Lower leg skin (tissue), 4 donors: ENCODE measurements at places on chromosomes 4 and X. TPM values are rescaled to one million over a fixed set of nuclear protein-coding genes. Genes with fewer than 3 reads are reported as not detected.

Gene MAD2L1
- 10.1 TPM for total RNA-seq

Gene P2RY10
- total RNA-seq, result 0.29 TPM

Gene C4orf50
- not detected for total RNA-seq

Gene CTAG1A
- not detected for total RNA-seq

Gene MSANTD1
- total RNA-seq, result 0.76 TPM

Gene MAGEA9B
- total RNA-seq, result not detected

Gene FAM114A1
- total RNA-seq, result 50.3 TPM

Gene SLC26A1
- total RNA-seq, result 0.19 TPM

Gene ASB12
- total RNA-seq, result not detected

Gene HSFX1
- not detected for total RNA-seq

DNA sequence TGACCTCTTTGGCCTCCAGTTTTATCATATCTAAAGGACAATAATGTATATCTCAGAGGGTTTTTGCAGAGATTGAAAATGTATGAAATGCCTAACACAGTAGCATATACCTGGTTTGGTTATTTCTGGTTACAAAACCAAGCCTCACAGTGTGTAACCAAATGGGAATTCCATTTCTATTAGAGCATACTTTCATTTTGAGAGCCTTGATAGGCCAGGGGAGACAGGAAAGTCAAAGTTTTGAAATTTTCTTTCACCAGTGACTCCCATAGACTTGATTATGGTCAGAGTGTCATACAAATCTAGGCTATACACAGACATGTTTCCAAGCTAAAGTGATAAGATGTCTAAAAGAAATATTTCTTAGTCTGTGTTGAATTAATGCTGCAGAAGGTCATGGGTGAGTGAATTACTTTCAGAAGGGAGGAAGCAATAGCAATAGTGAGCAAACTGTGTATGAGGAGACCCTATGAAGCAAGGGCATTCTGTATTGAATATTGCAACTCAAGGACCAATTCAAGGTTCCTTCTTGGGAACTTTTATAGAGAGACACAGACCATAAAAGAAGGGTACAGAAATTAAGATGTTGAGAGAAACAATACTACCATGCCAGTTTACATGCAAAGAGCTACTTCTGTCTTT is 151.1 kb downstream of the PDE5A start:
- no peak for DNase-seq

- no peak for DNase-seq
Observed at GRCh38 chr4:116101321-116101720, 984.1 kb downstream of the TRAM1L1 start.

DNA sequence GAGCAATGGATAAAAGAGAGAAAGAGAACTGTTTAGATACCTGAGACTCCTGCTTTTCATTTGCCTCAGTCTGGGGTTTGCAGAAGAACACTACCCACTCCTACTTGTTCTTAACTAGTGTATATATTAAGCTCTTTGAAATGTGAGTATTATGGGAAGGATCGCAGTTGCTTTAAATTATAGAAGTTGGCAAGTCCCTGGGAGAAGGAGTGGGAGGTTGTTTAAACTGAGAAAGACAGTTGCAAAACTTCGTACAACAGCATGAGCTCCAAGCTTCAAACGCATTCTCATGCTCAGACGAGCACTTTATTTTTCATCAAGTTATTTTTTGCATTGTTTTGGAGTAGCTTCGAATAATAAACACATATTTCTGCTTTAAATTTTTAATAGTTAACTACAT is 88.1 kb upstream of the C1QTNF7 start:
- DNase-seq, result no peak

GRCh38 chr4:82988323-82988832 is 22.2 kb downstream of the LIN54 start:
- DNase-seq, result no peak

DNA sequence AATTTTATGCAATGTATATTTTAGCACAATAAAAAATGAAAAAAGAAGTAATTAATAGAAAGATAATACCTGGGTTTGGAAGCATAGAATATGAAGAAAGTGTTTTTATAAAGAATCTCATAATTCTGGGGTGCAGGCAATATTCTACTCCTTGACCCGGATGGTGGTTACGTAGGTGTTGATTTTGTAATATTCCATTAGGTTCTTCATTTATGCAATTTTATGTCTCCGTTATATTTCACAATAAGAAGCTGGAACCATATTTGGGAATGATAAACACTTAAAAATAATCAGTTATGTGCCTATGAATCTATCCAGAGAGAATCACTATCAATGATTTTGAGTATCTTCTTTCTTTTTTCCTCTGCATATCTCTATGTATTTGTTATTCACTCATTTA is 38.5 kb downstream of the CHRNA9 start:
- DNase-seq, result no peak

DNA sequence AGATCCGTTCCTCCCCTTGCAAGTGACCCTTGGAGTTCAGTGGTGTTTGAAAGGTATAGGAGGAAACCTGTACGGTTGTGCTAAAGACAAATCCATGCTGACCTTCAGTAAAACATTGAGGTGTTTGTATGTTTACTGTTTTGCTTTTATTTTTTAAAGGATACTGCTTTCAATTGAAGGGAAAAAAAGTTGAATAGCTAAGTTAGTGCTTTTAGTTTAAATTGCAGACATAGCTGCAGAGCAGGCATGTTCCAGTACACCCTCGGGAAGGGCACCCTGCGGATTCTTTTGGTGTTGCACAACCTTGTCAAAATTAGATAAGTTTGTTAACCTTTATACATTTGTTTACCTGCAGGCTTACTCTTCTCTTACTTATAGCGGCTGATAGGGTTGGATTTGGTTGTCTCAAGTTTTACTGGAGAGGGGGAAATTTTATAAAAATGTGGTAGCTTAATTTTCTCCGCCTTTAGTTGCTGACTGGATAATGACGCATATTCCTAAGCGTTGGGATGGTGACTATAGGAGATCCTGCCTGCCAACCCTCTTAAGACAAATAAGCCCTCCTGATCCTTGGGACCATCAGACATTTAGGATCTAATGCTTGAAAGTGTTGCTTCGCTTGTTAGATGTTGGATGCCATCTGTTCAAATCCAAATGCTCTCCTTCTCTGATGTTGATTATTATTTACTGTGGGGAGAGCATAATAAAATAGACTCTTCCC is 2.0 kb downstream of the RAPGEF2 start:
- DNase-seq, result no peak

- DNase-seq, result no peak
Observed at GRCh38 chr4:176441594-176441993, 121.8 kb downstream of the SPCS3 start.

DNA sequence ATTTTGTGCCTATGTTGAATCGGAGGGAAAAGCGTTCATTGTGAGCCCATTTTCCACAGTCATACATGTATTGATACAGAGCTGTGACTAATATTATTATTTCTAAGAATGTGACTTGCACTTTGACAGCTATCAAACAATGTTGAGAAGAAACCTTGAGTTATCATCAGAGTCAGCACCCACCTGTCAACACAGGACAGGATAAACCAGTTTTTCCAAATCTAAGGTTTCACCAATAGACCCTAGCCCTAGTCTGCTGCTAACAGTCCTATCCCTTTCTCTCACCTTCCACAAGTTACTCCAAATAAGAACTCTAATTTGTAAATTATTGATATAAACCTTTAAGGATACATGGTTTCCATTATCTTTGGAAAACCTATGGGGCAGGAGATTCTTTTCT is 47.7 kb upstream of the DHX15 start:
- DNase-seq, result no peak

DNA sequence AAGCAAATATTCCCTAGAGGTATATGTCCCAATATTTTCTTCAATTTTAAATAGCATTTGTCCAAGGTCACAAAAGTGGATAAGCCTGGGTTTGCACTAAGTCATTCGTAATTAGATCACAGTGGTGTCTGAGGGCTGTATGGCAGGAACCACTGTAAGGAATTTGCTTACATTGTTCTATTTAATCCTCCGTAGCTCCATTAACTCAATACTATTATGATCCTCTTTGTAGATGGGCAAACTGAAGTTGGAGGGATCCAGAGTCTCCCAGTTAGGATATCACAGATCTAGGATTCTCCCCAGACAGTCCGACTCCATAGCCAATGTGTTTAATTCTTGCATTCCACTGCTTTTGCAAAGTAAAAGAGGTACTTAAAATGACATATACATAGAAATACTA is 242.7 kb upstream of the DCAF8L1 start:
- DNase-seq, result no peak

DNA sequence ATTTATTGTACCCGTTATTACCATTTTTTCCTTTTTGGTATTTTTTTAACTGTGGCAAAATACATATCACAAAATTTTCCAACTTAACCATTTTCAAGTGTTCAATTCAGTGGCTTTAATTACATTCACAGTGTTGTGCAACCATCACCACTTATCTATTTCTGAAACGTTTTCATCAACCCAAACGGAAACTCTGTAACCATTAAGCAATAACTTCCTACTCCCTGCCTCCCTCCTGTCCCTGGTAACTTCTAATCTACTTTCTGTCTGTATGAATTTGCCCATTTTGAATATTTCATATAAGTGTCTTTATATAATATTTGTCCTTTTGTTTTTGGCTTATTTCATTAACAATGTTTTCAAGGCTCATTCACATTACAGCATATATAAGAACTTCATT is 57.4 kb upstream of the MSN start:
- DNase-seq, result no peak

DNA sequence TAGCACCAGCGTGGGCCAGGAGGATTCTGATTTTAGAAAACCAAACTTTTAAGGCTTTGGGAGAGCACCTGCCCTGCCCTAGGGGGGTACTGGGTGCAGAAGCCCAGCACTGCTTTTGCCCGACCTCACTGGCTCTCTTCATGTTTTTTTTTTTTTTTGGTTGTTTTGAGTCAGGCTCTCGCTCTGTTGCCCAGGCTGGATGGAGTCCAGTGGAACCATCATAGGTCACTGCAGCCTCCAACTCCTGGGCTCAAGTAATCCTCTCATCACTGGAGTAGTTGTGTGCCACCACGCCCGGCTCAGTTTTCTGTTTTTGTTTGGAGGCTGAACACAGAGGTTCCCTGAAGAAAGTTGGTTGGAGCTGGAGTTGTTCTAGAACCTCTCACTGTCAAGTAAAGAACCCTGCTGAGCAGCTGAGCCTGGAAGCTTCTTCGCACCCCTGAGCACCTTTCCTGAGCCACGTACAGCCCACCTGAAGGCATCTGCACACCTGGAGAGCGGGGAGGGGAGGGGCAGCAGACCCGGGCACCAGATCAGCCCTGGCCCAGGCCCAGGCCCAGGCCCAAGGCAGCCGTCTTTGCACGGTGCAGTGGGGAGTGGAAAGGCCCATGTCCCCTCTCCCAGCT is 49.5 kb downstream of the SHROOM2 start:
- DNase-seq, result no peak

- no peak for DNase-seq
Observed at GRCh38 chrX:101220662-101221260, 1.2 kb downstream of the DRP2 start.

DNA sequence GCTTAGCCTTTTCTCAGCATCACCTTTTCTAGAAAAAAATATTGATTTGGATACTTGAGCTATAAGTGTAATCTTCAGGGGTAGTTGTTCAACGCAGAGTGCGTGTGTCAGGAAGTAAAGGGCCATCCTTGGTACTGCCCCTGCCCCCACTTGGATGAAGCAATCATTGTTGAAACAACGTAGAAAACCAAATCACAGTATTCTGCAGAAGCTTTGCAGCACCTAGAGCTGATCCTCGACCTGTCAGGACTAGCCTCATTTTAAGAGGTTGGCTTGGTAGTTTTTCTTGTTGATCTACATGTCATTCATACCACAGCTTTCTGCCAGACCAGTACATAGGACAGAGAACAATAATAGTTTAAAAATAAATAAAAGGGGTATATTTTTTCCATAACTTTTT is 65.3 kb upstream of the MYOZ2 start:
- DNase-seq, result no peak
